Skeletal muscle cell (primary cell): ENCODE measurements at places on chromosomes 3 and 15.

DNA sequence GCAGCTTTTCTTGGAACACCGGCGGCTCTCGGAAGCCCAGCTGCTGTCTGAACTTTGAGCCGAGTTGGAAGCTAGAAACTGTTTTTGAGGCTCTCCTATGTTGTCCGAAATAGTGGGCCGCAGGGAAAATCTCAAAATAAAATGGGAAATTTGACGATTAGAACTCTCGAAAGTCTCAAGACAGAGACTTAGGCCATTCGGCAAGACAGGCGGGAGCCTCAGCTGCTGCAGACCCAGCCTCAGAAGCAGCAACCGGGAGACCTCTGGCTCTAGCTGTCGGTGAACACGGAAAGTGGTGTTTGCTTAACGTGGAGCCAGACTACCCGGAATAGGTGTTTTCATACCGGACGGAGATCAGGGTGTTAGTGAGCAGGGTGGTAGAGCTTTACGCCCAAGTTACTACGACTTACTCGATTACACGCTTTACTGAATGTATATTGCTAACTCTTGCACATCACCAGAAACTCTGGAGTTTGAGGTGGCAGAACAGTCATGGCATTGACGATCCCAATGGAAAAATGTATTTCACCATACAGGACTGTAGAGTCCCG lies 357 bp upstream of the MAN2C1 start:
- no peak for DNase-seq

DNA sequence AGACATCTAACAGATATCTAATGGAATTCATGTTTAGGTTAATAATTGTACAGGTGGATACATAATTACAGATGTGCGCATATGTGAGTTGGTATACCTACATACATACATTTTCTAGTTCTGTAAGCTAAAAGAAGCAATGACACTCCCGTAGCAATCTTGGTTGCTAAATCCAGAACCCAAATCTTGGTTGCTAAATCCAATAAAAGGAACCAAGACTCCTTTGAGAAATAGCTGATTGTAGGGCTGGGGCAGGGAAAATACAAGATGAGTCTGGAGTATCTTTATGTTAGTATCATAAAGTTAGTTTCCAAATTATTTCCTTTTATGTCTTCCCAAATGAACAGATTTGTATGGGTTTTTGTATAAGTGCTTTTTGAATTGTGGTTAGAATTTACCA lies 135.2 kb downstream of the TMCC1 start:
- no peak for DNase-seq

GRCh38 chr3:184417619-184418327 lies 37.9 kb downstream of the CHRD start:
- DNase-seq, result no peak

GRCh38 chr3:138114988-138115971 lies at the start of gene DZIP1L:
DZIP1L (minus strand) TSS chr3:138115608; CDS start chr3:138103971, 11,637 bp downstream.
- no peak for DNase-seq

GRCh38 chr15:89090791-89091626 lies 2.8 kb downstream of the ABHD2 start:
- peak; percentile 43 for DNase-seq

DNA sequence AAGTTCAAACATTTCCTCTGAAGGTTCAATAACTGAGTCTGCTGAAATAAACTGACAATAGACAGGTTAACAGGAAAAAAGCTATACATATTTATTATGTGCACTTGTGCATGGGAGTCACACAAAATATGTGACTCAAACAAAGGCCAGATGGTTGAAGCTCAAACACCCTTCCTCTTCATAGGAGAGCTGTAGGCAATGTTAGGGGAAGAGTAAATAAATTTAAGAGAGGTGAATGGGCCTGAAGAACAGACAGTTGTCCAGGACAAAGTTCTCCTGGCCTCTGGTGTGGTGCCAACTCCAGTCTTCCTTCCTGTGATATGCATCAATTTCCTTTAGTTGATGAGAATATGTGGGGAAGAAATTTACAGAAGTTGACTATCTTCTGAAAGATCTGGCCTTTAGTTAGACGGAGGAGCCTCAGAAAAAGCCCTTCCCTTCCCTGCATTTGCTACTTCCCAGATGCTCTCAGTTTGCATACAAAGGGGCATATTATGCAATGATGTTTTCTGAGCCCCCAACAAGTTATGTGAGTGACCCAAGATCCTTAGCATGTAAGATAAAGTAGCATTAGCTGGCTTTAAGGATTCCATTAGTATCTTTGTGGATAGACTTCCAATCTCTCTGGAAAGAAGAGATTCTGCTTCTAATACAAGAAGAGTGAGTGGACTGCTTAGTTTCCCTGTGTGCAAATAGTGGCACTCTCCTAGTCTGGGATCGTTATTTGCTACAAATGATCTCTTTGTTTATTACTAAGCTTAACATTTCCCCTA lies 96.4 kb upstream of the IGSF10 start:
- no peak for DNase-seq

GRCh38 chr3:131329774-131330173 lies 51.8 kb upstream of the NUDT16 start:
- DNase-seq, result no peak

DNA sequence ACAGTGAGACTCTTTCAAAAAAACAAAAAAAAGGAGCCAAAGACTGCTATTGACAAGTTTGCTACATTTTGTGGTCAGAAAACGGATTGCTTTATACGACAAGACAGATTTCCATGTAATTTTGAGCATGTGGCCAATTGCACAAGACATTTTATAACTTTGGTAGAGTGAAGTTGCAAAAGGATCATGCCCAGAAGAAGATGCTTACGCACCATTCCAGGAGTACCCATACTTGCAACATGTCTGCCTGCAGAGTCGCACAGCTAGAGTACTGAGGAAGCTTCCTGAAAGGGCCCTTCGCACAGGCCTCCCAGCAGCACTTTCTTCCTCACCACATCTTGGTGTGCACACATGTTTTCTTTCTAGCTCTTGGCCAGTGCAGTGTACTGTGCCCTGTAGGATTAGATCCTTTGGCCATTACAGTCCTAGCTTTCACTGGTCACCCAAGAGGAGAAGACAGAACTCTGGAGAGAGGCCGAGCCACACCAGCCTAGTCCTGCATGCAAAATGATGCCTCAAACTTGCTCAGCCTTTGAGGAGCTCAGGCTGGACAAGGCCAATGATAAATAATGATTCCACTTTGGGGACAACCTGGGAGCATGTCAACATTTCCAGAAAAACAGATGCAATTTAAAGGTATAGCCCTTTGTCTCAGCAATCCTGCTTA lies 11.7 kb downstream of the CHDH start:
- DNase-seq, result no peak

DNA sequence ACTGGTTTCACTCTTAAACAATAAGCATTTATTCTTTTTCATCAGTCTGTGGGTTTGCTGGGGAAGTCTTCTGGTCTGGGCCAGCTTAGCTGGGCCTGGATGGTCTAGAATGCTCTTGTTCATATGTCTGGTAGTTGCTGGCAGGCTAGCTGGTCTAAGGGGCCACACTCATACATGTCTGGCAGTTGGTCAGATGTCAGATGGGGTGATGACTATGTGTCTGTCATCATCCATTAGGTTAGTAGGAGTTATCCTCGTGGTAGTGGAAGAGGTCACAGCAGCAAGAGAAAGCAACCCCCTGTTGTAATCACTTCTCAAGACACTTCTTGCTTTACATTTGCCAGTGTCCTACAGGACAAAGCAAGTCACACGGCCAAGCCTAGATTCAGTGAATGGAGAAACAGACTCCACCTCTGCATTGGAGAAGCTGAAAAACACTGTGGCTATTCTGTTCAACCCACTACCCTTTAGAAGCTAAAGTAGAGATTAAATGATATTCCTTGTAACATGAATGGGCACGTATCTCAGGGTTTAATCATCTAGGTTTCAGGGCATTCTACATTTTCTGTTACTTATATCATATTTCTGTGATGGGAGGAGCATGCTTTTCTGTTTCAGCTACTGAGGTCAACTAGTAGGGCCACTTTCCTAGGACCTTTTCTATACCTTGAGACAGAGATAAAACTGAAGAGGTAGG lies 5.5 kb upstream of the ARID3B start:
- no peak for DNase-seq

GRCh38 chr3:177212756-177213155 lies 15.5 kb upstream of the TBL1XR1 start:
- no peak for DNase-seq

GRCh38 chr3:149373235-149374125 lies 4.0 kb downstream of the TM4SF1 start:
- DNase-seq, result peak; percentile 78

DNA sequence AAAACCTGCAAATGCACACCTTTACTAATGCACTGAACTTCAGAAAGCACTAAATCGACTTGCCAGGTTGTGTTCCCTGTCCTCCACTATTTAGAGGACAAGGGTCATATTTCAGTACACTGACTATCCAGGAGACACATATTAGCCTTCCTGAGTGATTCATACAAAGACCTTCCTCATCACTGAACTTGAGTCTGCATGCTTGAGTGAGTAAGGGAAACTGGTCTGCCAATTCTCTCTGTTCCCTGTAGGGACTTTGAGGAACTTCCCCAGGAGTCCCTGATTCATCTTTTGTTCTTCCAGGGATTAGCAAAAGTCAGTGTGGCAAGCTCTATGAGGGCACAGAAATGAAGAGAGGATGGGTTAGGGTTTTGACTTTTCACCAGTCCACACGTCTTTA lies 565.9 kb downstream of the PDCD6IP start:
- DNase-seq, result peak; percentile 3

DNA sequence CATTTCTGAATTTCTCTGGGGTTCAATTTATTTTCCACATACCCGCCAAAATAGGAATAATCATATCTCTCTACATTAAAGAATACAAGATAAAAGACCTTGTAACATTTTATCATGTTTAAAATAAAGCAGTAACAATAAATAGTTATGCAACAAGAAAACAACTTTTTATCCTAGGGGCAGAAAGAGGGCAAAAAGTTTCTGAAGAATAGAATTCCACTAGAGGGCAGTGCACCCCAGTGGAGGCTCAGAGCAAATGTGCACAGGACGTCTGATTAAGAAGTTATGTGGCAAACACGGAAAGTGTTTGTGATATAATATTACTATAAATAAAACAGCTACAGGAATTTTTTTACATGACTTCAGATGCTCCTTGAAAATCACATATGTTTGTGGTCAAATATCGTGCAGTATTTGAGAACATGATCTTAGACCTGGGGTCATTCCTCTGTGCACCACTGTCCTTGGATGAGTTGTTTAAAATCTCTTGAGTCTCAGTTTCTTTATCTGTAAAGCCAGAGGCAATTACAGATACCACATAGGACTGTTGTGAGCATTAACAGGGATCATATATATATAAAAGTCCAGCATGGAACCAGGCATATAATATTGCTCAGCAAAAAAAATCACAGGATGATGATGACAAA lies 13.2 kb upstream of the PIK3R4 start:
- no peak for DNase-seq

- no peak for DNase-seq
These were observed 575.0 kb upstream of the SGO1 start for GRCh38 chr3:20760981-20761380.

DNA sequence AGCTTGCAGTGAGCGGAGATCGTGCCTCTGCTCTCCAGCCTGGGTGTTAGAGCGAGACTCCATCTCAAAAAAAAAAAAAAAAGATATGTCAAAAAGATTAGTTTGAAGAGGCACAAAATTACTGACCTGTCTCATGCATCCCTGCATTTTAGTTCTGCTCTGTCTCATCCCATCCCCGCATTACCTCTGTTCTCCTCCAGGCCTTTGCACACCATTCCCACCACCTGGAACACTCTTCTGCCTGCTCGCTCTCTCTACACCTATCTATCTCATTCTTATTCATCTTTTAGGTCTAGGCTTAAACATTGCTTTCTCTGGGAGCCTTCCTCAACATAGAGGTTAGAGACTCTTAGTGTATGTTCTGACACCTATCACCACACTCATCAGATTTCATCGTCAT lies 32.9 kb upstream of the ZNF770 start:
- DNase-seq, result no peak

DNA sequence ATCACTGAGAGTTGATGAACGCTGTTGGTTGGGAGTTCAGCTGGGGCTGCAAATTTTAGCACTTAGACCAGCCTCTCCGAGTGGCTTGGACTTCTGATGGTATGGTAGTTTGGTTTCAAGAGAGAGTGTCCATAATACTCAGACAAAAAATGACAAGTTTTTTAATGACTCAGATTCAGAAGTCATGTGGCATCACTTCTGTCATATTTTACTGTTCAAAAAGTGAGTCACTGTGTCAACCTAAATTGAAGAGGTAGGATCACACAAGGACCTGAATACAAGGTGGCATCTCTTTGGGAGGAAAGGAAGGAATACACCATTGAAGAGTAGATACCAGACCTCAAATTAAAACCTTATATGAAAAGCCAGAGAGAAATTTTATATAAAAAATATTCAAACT lies 99.1 kb upstream of the CHMP2B start:
- no peak for DNase-seq

- no peak for DNase-seq
These were observed 212.4 kb upstream of the ZBTB20 start for GRCh38 chr3:115359536-115359935.

- no peak for DNase-seq
These were observed 46.1 kb downstream of the CD47 start for GRCh38 chr3:108044699-108045098.

DNA sequence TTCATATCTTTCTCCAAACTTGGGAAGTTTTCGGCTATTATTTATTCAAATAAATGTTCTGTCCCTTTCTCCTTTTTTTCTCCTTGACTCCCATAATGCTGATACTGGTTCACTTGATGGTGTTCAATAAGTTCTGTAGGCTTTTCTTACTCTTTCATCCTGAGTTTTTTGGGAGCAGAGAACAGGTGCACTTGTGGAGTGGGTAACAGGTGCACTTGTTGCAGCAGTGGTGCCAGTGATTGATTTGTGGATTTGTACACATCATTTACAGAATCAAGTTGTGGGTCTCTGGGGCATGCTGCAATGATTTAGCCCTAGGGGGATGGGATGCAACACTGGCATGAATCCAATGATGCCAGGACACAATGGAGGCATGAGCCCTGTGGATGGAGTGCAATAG lies 14.8 kb upstream of the OR5H1 start:
- no peak for DNase-seq

DNA sequence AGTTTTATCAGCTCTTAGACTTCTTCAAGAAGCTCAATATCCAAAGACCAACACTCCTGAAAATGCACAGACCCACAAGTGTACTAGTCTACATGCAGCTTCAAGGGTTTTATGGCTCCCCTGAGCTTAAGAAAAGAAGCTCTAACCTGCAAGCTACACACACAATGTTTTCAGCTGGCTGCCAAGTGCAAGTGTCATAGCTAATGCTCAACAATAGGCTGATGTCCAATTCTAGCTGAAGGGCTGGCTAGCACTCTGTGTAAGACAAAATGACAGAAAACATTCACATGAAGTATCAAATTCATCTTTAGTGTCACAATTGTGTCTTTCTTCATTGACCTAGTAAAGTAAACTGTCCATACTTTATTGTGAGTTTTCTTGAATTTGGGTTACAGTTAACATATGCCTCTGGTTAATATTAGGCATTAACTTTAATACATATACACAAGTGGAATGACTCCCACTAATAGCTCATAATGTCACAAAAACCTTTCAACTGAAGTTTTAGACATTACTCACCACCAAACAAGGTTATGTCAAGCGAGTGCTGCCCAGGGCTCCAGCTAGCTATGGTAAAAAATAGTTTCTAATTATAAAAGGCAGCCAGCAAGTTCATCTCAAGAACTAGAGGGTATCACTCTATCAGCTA lies 15.1 kb downstream of the ABI3BP start:
- DNase-seq, result peak; percentile 60

GRCh38 chr3:156259896-156260295 lies 139.5 kb downstream of the KCNAB1 start:
- no peak for DNase-seq
